ENCODE measurements at places on chromosomes 4 and X. TPM values are rescaled to one million over a fixed set of nuclear protein-coding genes. Genes with fewer than 3 reads are reported as not detected.

RAB40A gene
- not detected for total RNA-seq

MAGEB10 gene
- not detected for total RNA-seq

KIAA1210 gene
- not detected for total RNA-seq

RAB9B gene
- 0.35 TPM for total RNA-seq

CXCL1 gene
- total RNA-seq: 53.3 TPM

RASL11B gene
- 0.11 TPM for total RNA-seq

MAGEB17 gene
- not detected for total RNA-seq

RADX gene
- 0.07 TPM for total RNA-seq

IL1RAPL1 gene
- total RNA-seq: not detected

SLC34A2 gene
- total RNA-seq: not detected

DCHS2 gene
- total RNA-seq: 0.07 TPM

ADH1A gene
- total RNA-seq: not detected

TSC22D3 gene
- total RNA-seq: 25.9 TPM

NWD2 gene
- not detected for total RNA-seq

All from pulmonary artery endothelial cell (primary cell).